ENCODE measurements at places on chromosomes 6 and 20.
A peak's percentile ranks its signal among the peaks of the same experiment; 100 is the strongest.

DNA sequence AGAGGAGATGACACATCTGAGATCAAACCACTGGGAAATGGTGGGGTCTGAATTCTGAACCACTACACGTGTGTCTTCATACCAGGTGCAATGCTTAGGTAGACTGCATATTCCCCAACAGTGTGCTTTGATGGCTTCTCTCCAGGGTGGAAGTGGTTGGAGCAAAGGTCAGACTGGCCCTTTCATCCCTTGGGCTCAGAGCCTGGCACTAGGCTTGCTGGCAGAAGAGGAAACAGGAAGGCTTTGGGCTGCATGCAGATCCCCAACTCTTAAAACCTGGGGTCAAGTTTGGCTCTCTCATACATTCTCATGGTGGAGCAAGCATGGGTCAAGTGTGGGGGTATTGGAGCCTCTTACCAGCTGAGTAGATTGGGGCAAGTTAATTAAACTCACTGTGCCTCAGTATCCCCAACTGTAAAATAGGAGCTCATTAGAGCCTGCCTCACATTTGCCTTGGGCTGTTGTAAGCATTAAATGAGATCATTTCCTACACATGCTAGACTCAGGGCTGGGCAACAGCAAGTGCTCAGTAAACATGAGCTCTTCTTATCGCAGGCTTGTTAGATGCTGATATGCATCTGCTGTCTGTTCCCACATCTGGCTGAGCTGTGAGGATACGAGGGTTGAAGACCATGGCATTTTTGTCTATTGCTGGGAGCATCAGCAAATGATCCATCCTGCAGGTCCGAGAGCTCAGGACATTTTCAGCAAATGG lies 51.6 kb upstream of the FAM83D start:
- DNase-seq = no peak

GRCh38 chr20:24328901-24329300 lies 140.5 kb upstream of the SYNDIG1 start:
- DNase-seq = no peak

- DNase-seq = no peak
Observed at GRCh38 chr6:2940010-2940850, 31.1 kb downstream of the SERPINB6 start.

DNA sequence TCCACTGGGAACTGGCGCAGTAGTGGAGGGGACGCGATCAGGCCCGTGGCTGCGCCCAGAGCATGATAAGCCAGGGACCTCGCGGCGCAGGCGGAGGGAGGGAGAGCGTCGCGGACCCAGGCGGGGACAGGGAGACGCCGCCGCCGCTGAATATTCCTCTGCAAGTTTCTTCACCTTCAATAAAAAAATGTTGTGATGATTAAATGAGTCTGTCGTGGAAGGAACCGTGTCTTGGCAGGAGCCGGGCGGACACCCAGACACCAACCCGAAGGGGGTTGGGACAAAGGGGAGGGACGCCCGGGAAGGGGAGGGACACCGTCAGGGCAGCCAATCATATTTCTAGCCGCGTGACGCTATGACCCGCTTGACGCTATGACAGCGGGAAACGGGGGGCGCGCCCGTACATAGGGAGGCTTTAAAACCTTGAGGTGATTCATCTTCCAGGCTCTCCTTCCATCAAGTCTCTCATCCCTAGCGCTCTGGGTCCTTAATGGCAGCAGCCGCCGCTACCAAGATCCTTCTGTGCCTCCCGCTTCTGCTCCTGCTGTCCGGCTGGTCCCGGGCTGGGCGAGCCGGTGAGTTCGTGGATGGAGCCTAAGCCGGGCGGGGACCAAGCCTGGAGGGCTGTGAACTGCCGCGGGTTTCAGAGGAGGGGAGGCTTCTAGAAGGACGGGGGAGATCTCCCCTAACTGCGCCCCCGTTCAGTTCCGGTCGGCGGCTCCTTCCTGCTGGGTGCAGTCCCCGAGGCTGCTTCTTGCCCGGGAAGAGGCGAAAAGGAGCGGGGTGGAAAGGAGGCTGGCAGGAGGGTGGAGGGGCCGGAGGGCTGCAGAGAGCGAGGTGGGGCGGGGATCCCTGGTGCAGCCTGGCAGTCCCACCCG lies at the start of gene ULBP2:
TSS of gene ULBP2 (plus strand) at position 432 of the 878 bp plus-strand sequence. CDS start at position 491, 59 bp downstream.
- peak; percentile 93 for DNase-seq

DNA sequence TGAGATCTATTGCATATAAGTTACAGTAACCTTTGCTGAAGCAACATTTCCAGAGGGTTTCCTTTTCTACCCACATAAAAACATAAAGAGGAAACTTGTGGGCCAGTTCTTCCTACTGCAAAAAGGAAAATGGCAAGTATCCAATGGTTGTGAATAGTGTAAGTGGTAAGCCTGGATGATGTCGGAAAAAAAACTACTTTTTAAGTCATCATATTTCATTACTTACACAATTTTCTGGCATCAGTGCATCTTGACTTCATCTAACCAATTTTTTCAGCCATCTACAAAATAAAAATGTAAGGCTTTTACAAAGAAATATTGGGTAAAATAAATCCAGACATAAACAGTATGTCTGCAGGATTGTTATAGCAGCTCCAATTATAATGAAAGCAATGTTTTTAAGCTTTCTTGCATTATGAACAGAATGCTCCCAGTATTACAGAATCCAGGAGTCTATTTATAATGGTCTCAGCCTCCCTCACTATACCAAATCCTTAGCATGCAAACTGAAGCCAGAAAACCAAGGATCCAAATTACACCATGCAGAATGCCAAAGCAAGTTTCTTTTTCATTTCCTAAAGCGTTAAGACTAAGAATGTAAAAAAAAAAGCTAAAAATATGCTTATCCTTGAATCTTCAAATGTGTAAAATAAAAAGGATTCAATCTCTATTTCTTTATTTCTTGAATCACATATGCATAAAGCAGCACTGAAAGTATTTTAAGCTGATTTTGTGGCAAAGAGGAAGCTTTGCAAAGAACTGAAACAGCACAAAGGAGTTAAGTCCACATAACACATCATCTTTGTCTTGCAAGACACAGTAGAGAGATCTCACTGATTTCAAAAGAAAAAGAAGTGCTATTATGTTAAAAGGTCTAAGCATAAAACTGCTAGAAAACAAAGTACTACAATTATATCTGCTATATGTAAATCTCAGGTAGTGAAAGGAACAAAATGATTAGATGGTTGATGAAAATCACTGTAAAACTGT lies 126.8 kb upstream of the HMGCLL1 start:
- no peak for DNase-seq

GRCh38 chr20:57753332-57754164 lies 43.7 kb upstream of the PMEPA1 start:
- peak; percentile 34 for DNase-seq

- DNase-seq = no peak
Observed at GRCh38 chr6:158161566-158162254, 6.4 kb downstream of the SERAC1 start.

DNA sequence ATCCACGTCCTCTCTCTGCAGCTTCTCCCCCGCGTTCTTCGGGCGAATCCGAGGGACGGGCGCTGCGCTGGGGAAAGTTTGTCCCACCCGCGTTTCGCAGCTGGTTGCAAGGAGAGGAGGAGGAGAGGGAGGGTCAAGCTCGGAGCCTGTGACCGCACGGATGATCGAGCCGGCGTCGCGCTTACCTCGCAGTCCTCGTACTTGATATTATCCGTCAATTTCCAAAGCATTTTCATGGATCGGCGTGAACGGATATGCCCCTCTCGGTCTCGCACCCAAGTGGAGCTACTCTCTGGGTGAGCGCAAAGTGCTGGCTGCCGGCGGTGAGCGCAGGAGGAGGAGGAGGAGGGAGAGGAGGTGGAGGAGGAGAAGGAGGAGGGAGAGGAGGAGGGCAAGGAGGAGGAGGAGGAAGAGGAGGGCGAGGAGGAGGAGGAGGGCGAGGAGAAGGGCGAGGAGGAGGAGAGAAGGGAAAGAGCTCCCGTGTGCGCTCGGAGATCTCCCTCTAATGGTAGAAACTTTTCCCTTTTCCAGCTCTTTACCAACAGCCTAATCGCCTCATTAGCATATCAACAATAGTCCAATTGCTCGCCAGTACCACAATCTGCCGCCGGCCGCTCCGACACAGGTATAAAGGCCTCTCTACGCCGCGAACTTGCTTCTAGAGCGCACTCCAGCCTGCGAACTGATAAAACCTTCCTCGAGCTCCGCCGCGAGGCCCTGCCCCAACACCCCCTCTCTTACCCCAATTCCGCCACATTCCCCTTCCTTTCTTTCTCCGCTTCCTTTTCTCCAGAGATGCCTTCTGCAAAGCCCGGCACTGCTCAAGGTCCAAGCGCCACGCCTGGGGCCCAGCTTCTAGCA lies at the start of gene TFAP2A:
TSS of gene TFAP2A (minus strand) at position 319 of the 861 bp plus-strand sequence. CDS start at position 236, 83 bp downstream.
- DNase-seq = peak; percentile 65

DNA sequence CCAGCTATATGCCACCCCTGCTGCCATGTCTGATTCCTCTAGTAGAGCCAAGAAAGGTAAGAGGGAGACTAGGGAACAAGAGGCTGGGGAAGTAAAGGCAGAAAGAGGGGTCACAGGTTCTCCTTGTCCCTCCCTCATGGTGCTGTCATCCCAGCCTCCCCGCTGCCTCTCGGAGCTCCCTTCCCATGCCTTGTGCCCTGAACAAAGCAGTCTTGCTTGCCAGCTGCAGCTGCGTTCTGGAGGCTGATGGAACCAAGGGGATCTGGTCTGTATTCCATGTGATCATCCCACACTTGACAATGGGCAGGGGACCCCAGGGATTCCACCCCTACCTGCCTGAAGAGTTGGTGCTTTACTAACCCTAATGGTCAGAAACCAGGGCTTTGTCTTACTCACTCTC lies 61.4 kb downstream of the DAAM2 start:
- no peak for DNase-seq

DNA sequence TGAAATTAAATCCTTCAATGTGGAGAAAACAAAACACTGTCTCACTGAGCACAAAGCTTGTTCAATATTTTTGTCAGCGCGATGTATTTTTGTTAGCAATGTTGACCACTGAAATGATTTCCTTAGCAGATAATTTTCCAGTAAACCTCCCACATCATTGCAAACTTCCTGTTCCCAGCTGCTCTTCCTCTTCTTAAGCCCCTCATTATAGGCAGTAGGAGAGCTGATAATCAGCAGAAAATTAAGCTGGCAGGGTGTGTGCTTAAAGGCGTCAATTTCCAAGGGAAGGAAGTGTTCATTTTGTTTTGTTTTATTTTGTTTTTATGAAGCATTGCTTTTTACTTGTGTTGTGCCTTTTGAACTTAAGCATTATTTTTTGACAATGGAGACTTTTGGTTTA lies 29.1 kb upstream of the TMEM14A start:
- peak; percentile 28 for DNase-seq

- DNase-seq = no peak
Observed at GRCh38 chr6:7341989-7342742, 29.2 kb upstream of the SSR1 start.

DNA sequence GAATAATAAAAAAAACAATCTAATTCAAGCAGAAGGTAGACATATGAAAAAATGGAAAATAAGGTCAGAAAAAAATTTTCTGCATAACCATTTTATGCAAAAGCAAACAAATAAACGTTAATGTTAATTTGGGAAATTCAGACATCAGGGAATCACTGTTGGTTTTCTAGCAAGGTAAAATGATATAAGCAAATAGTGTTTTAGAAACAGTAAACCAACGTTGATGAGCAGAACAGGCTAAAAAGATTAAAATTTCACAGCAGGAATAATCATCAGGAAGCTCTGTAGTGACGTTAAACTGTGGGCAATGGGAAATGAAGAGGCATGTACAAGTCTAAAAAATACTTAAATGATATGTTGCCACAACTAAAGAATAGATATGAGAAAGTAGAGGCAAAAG lies 54.5 kb upstream of the HMGCLL1 start:
- DNase-seq = no peak

- no peak for DNase-seq
Observed at GRCh38 chr6:138631566-138631965, 132.3 kb upstream of the NHSL1 start.

GRCh38 chr6:137808191-137808590 lies 58.9 kb upstream of the TNFAIP3 start:
- no peak for DNase-seq

DNA sequence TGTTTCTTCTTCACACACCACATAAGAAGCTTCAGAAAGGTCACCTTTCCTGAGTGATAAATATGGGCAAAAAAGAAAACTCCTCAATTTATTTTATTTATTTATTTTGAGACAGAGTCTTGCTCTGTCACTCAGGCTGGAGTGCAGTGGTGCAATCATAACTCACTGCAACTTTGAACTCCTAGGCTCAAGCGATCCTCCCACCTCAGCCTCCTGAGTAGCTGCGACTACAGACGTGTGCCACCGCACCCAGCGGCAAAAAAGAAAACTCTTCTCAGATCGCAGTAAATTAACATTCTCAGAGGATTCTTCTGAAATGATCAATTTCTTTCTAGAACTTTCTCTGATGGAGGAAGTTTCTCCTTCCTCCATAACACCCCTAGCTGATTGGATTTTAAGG lies 111.2 kb downstream of the TRERF1 start:
- no peak for DNase-seq

- DNase-seq = peak; percentile 88
Observed at GRCh38 chr20:47357296-47358038, 968 bp upstream of the ZMYND8 start.

DNA sequence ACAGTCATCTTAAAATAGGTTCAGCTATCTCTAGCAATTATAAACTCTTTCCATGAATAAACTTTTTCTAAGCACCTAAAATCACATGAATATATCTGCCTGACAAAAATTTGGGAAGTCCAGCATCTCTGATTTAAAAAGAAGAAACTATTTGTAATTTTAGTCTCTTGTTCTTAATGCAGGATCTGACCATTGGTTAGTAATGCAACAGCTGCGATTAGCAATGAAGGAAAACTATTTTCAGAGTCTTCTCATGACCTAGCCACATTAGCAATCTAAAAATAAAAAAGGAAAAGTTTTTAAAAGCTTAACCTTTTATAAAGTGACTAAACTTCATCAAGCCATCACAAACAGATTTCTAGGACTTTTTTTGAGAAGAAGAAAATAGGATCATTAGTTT lies 97.5 kb downstream of the PTPRK start:
- DNase-seq = no peak

DNA sequence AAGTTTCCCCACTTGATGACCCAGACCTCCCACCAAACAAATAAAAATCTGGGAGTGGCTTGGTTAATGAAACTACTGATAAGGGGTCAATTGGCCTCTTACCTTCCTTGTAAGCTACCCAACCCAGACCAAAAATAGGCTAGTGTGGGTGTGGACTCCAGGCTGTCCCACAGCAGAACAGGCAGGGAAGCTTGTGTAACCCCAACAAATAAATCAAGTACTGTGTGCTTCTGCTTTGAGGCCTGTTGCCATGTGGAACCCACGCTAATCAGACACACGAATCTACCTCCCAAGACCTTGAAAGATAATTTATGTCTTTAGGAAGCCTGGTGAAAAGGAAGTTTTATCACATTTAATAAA lies 33.7 kb upstream of the PAQR8 start:
- DNase-seq = no peak

DNA sequence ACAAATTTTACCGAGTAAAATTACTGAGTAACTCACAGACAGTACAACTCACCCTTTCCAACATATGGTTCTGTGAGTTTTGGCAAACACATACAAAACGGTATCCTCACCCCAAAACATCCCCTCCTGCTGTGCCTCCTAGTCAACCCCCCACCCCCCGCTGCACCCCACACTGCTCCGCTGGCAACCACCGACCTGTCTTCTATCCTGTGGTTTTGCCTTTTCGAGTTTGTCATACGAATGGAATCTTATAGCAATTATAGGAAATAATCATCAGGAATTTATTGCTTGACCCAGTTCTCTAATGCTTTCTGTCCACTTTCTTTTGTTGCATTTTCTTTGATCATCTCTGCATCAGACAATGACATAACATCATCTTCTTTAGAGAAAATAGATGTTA lies 312.3 kb downstream of the KIF16B start:
- no peak for DNase-seq

GRCh38 chr6:67131827-67132226 lies 1424.8 kb upstream of the EYS start:
- DNase-seq = no peak

Data from retina (tissue), 1 donor.